Large intestine (tissue), 12 donors: ENCODE measurements at places on chromosomes 5 and 9. TPM values are rescaled to one million over a fixed set of nuclear protein-coding genes. Genes with fewer than 3 reads are reported as not detected.

DNA sequence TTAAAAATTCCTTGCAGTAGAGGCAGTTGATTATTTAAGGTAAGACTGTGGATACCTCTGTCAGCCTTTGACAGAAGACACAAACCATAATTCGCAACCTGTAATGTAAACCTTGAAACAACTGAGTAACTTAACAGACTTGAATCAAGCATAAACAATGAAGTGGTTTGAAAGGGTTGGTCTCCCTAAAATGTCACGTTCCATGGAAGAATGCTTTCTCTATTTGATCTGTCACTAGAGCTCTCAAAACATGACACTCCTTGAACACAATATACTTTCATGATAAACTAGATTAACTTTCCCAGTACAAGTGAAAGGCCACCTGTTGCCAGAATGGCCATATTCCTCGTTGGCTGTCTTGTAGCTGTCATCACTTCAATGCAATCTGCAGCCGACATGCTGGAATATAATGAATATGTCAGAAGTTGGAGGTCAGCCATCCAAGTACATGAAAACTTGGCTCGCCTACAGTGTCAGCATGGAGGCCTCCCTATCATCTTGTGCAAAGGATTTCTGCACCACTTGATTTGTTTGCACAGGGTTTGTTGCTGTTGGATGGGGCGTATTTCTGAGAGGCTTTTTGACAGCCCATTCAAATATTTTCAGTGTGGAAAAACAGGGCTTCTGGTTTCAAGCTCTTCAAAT lies 228.0 kb downstream of the TLE4 start:
- no peaks in the 10 kb centered on the region for H3K4me1 ChIP-seq
- H3K36me3 ChIP-seq = no peaks in the 10 kb centered on the region
- H3K4me3 ChIP-seq = no peak overlapping the region
- peaks cover 2% of the 10 kb centered on the region for H3K27me3 ChIP-seq

The ARHGEF39 gene
- polyA plus RNA-seq = 5.2 TPM

GRCh38 chr5:120684213-120684612 lies 220.1 kb downstream of the PRR16 start:
- H3K4me3 ChIP-seq = no peak overlapping the region
- no peak overlapping the region for H3K27ac ChIP-seq
- H3K4me1 ChIP-seq = no peaks in the 10 kb centered on the region

GRCh38 chr9:3419893-3420292 lies 105.9 kb downstream of the RFX3 start:
- DNase-seq = no peak
- no peak overlapping the region for H3K4me3 ChIP-seq
- H3K36me3 ChIP-seq = no peaks in the 10 kb centered on the region
- no peaks in the 10 kb centered on the region for H3K27me3 ChIP-seq
- no peak overlapping the region for H3K27ac ChIP-seq
- H3K4me1 ChIP-seq = no peaks in the 10 kb centered on the region

GRCh38 chr5:156974328-156974727 lies 11.3 kb upstream of the TIMD4 start:
- no peaks in the 10 kb centered on the region for H3K4me1 ChIP-seq
- no peak for DNase-seq
- H3K27ac ChIP-seq = no peak overlapping the region
- H3K4me3 ChIP-seq = no peak overlapping the region
- no peaks in the 10 kb centered on the region for H3K27me3 ChIP-seq
- no peaks in the 10 kb centered on the region for H3K36me3 ChIP-seq

The MRPL50 gene
- polyA plus RNA-seq = 27.5 TPM

GRCh38 chr5:80905405-80905804 lies 54.8 kb upstream of the RASGRF2 start:
- no peak overlapping the region for H3K4me3 ChIP-seq
- no peaks in the 10 kb centered on the region for H3K4me1 ChIP-seq
- H3K27ac ChIP-seq = no peak overlapping the region
- no peaks in the 10 kb centered on the region for H3K36me3 ChIP-seq
- DNase-seq = no peak

DNA sequence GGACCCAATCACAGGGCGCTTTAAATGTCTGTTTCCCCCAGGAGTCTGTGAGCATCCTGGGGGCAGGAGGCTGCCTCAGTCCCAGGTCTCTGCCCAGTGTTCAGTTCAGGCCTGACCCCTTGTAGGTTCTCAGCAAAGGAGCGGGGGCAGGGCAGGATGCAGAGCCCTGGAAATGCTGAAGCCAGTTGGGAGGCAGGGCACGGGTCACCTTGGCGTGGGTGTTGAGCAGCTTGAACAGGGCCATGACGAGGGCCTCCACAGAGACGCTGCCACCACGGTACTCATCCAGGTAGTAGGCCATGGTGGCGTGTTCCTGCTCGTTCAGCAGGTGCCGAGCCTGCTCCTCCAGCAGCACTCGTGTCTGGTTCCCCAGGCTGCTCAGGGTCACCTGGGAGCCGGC lies 36.3 kb upstream of the AKNA start:
- no peaks in the 10 kb centered on the region for H3K27me3 ChIP-seq
- H3K4me3 ChIP-seq = no peak overlapping the region
- peaks cover 2% of the 10 kb centered on the region for H3K36me3 ChIP-seq
- no peaks in the 10 kb centered on the region for H3K4me1 ChIP-seq
- no peak overlapping the region for H3K27ac ChIP-seq

- H3K4me1 ChIP-seq = no peaks in the 10 kb centered on the region
- peaks cover 25% of the 10 kb centered on the region for H3K36me3 ChIP-seq
- H3K27me3 ChIP-seq = no peaks in the 10 kb centered on the region
- no peak for DNase-seq
- H3K4me3 ChIP-seq = no peak overlapping the region
Observed at GRCh38 chr5:145775411-145775810, 59.7 kb downstream of the PRELID2 start.

The SHC3 gene
- polyA plus RNA-seq = 0.69 TPM

GRCh38 chr9:99058964-99059921 lies 45.7 kb upstream of the TGFBR1 start:
- DNase-seq = no peak
- H3K27ac ChIP-seq = no peak overlapping the region
- no peaks in the 10 kb centered on the region for H3K27me3 ChIP-seq
- no peaks in the 10 kb centered on the region for H3K36me3 ChIP-seq
- peaks cover 4% of the 10 kb centered on the region for H3K4me1 ChIP-seq

DNA sequence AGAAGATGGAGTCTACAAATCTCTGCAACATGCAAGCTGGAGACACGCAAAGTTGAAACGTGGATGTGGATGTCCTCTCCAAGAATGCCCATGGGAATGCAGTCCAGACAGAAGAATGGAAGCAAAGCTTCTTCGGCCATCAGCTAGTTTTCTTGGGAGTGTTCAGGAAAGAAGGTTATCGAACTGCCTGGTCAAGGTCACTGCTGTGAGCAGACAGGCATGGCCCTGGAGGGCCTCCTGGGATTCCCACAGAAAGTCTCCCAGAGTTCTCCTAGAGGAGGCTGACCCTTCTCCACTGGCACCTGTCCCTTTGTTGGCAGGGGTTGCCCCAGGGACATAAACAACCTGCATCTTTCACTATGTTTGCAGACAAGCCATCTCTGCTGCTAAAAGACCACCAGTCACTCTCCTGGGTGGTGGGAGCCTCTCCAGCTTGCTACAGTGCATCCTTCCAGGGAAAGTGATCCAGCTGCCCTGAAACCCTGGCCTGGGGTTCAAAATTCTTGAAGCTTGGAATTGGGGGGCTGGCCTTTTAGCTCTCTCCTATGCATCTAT lies 265.8 kb downstream of the SYK start:
- H3K27me3 ChIP-seq = no peaks in the 10 kb centered on the region
- no peak overlapping the region for H3K4me3 ChIP-seq
- no peak for DNase-seq
- no peak overlapping the region for H3K27ac ChIP-seq
- H3K36me3 ChIP-seq = no peaks in the 10 kb centered on the region
- H3K4me1 ChIP-seq = peaks cover 16% of the 10 kb centered on the region

- H3K36me3 ChIP-seq = no peaks in the 10 kb centered on the region
- H3K27ac ChIP-seq = peak overlapping the region; percentile 7
- DNase-seq = no peak
Observed at GRCh38 chr9:129550199-129550839, 70.6 kb downstream of the C9orf50 start.

The LHFPL2 gene
- 40.7 TPM for polyA plus RNA-seq

GRCh38 chr5:151676314-151676712 lies 10.4 kb downstream of the SPARC start:
- peak overlapping the region; percentile 34 for H3K27ac ChIP-seq
- H3K36me3 ChIP-seq = peaks cover 39% of the 10 kb centered on the region
- H3K4me1 ChIP-seq = peaks cover 13% of the 10 kb centered on the region
- DNase-seq = no peak
- H3K4me3 ChIP-seq = no peak overlapping the region

GRCh38 chr9:8784838-8785237 lies 985.3 kb upstream of the DMAC1 start:
- H3K4me3 ChIP-seq = no peak overlapping the region
- no peak overlapping the region for H3K27ac ChIP-seq
- no peaks in the 10 kb centered on the region for H3K36me3 ChIP-seq
- no peaks in the 10 kb centered on the region for H3K27me3 ChIP-seq
- no peaks in the 10 kb centered on the region for H3K4me1 ChIP-seq
